ENCODE measurements at places on chromosomes 3 and 15. TPM values are rescaled to one million over a fixed set of nuclear protein-coding genes. Genes with fewer than 3 reads are reported as not detected.

SACM1L gene
- 15.5 TPM for total RNA-seq

GP5 gene
- total RNA-seq = not detected

LRRC49 gene
- 5.5 TPM for total RNA-seq

LMAN1L gene
- total RNA-seq = not detected

SPATA12 gene
- total RNA-seq = 0.62 TPM

GHSR gene
- not detected for total RNA-seq

RGMA gene
- 0.56 TPM for total RNA-seq

Measured in A549 treated with Mapracorat at 1 μM for 4 hours (cell line).